H1 (cell line): ENCODE measurements at places on chromosomes 2 and 18.

- DNase-seq = no peak
These were observed at the start of gene CASP10 for GRCh38 chr2:201182650-201183364. TSS of gene CASP10 (plus strand) at chr2:201183141. CDS start at chr2:201185778, 2,637 bp downstream.

- DNase-seq = no peak
These were observed 31.5 kb downstream of the ATP8B1 start for GRCh38 chr18:57771626-57772025.

DNA sequence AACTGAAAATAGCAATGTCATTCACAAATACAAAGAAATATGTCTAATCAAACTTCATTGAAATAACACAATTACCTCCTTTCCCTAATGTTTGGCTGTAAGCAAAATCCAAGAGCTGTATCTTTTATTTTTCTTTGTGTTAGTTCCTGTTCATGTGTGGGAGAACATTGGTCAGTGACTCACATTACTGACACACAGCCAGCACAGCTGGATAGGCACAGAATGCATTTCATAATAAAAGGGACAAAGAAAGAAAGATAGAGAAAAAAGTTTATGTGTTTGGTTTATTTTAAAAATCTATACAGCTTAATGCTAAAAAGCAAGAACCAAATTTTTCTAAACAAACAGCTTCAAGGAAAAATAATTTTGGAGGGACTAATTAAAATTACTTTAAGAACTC lies 185.6 kb upstream of the COL3A1 start:
- no peak for DNase-seq

- no peak for DNase-seq
These were observed 14.3 kb upstream of the TANC1 start for GRCh38 chr2:158953926-158954763.

DNA sequence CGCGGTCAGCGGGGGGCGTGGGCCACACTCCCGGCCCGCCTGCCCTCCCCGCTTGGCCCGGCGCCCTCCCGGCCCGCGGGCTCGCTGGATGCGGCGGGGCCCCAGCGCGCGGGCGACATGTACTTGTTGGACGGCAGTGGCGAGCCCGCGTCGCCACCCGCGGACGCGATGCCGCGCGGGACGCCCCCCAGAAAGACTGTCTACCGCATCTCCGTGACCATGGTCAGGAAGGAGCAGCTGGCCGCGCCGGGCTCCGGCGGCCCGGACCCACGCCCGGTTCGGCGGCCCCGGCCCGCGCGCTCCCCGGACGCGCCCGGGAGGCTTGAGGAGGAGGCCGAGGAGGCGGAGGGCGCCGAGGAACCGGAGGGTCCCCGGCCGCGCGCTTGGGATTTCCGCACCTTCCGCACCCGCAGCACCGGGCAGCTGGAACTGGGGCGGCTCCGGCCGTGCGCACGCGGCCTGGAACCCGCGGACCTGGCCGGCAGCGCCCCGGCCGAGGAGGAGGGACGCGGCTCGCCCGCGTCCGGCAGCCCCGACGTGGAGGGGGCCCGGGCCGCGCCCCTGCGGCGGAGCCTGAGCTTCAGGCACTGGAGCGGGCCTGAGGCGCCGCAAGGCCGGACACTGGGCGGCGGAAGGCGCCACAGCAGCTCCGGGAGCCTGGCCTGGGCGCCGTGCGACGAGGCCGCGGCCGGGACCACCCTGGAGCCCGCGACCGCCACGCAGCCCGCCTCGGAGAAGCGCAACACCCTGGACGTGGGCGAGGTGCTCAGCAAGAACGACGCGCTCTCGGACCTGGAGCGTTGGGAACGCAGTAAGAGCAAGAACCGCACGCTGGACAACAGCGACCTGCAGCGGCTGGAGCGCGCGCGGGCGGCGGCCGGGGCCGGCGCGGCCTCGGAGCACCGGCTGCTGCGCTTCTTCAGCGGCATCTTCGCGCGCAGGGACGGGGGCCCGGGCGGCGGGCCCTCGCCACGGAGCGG lies 176.4 kb downstream of the AGAP1 start:
- no peak for DNase-seq

- no peak for DNase-seq
These were observed 1103.0 kb downstream of the CBLN2 start for GRCh38 chr18:71441156-71441555.

DNA sequence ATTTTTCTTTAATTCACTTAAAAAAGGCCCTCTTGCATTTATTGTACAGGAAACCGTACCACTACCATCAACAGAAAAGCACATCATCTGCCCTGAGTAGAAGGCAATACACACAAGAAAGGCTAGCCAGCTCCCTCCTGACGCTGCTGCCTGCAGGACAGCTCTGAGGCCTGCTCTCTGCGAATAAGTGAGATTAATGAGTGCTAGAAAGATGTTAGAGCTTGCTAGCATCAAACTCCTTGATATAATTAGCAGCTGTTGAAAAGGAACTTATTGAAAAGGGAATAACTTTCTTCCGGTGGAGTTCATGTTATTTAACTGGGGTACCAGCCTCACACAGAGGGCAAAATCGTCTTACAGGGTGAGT lies 56.1 kb downstream of the INHBB start:
- DNase-seq = no peak
